HT-29 (cell line): ENCODE measurements at places on chromosomes 5 and 9. TPM values are rescaled to one million over a fixed set of nuclear protein-coding genes. Genes with fewer than 3 reads are reported as not detected.

Gene UAP1L1
- total RNA-seq: 3.7 and 5.3 TPM in 2 replicates

Gene LARP1
- total RNA-seq: 117 and 123 TPM in 2 replicates

Gene CDO1
- total RNA-seq: not detected in 2 replicates

Gene QRFP
- total RNA-seq: not detected in 2 replicates

Gene CDC25C
- total RNA-seq: 13.4 and 13.6 TPM in 2 replicates

Gene SLC25A25
- 88.1 and 94.8 TPM in 2 replicates for total RNA-seq

Gene SLC22A4
- total RNA-seq: 0.20 and 0.26 TPM in 2 replicates

Gene HABP4
- 3.3 and 5.0 TPM in 2 replicates for total RNA-seq
